ENCODE measurements at places on chromosomes 6 and 20.

- no peak for DNase-seq
These were observed 29.0 kb downstream of the PDYN start for GRCh38 chr20:1964659-1965405.

DNA sequence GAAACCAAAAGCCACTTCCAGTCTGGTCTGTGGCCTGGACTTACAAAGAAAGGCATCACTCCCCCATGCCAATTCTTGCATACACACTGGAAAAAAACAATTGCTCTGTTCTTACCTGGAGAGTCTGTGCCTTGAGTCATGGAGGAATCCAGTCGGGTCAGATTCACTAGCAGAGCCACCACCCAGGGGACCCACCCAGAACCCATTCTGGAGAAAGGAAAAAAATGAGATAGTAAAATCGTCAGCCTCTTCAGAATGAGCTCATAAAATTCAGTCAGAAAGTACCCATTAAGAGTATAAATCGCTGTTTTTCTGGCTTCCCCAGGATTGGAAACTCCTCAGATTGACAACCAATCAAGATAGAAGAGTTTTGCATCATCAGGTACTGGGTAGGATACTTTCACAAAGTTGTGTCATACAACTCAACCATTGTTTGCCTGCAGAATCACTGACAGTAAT is at the start of gene HLA-DOB:
Gene HLA-DOB (minus strand): TSS at position 257 of the 459 bp plus-strand sequence. CDS start 51 bp downstream, at position 206.
- no peak for DNase-seq

- DNase-seq = no peak
These were observed 44.8 kb upstream of the CTAGE9 start for GRCh38 chr6:131755597-131755996.

GRCh38 chr6:151108548-151108947 is 131.2 kb upstream of the AKAP12 start:
- DNase-seq = no peak

GRCh38 chr6:151539506-151540268 is 45.9 kb downstream of the CCDC170 start:
- no peak for DNase-seq
